ENCODE measurements at places on chromosomes 7 and 10.

DNA sequence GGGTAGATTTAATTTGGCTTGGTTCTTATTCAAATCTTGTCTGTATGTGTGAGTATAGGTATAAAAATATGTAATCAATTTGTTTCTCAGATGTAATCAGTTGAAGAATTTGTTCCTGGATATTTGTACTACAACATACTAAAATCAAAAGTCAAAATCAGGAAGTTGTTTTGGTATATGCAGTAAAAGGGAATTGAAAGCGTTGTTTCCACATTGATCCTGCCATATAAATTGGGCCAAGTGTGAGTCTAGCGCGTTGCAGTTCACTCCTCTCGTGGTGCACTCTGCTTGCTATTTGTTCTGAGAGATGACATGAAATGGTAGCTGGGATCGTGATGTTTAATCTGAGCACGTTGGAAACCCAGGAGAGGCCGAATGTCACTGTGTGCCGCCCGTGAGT, 55.9 kb downstream of the SHH start:
- DNase-seq = no peak

- DNase-seq = no peak
These were observed 301.3 kb downstream of the PHTF2 start for GRCh38 chr7:78099715-78100394.

DNA sequence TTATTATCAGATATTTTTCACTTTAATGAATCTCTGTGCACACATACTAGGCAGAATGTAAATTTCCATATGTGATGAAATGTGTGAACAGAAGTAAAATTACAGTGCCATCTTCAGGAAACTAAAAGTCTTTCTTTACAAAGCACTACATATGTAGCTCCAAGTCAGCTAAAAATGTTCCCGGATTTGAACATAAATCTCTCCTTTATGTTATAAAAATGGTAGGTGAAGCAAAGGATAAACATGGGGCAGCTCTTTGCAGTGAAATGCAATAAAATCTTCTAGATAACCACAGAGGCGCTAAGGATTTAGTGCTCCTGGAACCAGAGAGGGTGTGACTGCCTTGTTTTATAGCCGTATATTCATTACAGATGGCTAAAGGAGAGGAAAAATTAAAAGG, 104.9 kb upstream of the C7orf33 start:
- DNase-seq = no peak

DNA sequence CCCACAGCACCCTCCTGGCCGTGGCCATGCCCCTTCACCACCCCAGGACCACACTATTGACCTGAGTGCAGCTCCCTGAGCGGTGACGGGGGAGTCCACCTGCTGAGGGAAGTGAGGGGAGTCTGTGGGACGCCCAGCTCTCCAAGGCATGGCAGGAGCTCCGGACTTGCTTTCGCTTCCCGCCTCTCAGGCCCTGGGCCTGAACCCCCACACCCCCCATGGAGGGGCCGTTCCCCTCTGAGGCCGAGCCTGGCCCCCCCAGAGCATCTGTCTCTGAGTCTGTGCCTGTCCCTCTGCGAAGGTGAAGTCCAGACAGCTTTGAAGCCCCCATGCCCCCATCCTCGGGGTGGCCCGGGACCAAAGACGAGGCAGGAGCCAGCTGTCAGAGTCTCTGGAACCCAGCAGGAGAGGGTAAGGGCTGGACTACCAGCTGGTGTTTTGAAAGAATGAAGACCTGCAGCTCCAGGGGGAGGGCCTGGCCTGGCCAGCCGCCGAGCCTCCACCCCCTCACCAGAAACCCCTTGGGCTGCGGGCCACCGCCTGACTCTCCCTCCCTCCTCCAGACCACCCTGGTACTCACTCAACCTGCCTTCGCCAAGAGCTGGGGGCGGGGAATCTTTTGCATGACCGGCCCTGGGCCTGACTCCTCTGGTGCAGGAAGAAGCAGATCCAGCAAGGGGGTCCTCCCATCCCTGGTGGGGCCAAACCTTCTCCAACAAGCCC, 114.0 kb downstream of the PDGFA start:
- DNase-seq = no peak

- DNase-seq = no peak
These were observed 7.5 kb downstream of the GRID1 start for GRCh38 chr10:86359111-86359510.
